ENCODE measurements at places on chromosomes 3 and 15.

DNA sequence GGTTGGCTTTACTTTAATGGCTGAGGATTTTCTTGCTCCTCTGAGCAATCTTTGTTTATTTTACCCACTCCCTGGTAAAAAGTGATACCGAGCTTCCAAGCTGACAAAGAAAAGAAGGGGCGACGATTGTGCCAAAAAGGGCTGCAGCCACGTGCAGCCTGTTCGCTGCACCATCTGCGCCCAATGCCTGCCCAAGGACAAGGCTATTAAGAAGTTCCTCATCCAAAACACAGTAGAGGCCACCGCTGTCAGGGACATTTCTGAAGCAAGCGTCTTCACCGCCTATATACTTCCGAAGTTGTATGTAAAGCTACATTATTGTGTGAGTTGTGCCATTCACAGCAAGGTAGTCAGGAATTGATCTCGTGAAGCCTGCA lies 4.4 kb downstream of the ARHGAP31 start:
- DNase-seq = no peak

DNA sequence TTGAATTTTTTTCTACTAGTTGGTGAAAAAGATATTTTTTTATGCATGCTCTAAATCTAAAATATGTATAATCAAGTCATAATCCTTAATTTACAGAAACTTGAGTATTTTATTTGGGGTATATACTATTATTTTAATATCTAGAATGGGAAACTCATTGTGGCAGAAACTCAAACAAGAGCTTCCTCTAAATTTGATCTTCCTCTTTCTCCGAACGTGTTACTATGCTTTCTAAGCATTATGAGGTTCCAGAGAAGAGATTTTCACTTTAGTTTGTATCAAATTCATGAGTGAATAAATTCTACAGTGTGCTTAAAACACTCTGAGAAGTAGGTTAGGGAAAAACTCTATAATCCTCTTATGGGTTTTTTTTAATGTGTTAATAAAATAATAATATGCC lies 173.1 kb downstream of the POTEB3 start:
- no peak for DNase-seq

DNA sequence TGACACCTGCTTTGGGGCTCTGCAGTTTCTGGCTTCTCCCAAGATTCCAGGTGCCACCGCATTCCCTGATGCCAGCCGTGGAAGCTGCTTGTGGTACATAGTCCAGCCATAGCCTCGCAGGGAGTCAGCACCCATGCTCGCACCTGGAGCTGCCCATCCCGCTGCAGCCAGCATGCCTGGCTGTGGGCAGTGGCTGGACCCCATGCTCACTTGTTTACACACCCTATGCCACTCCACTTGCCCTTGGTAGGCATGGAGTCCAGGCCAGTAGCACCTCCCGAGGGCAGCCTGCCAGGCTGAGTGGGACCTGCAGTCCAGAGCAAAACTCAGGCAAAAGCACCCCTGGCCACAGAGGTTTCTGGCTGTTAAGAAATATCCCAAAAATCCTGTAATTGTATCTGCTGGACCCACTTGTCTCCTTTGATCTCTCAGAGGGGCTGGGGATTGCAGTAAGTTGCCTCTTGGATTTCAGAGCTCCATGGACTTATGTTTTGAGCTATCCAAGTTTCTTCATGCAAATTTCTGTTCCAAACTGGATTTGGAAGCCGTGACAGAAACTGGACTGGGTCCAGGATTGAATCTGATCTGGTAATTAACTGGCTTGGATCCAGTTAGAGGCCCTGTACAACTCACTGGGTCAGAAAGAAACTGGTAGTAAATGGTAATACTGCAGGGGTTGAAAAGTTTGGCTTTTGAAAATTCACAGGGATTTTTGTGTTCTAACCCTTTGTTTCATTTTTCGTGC lies 149.3 kb downstream of the FMN1 start:
- DNase-seq = no peak

GRCh38 chr3:25377042-25377441 lies 51.0 kb upstream of the RARB start:
- no peak for DNase-seq

GRCh38 chr15:75420698-75421097 lies 30.8 kb downstream of the SIN3A start:
- no peak for DNase-seq

- DNase-seq = no peak
Measured at GRCh38 chr15:62377736-62378480, 212.8 kb upstream of the C2CD4B start.

DNA sequence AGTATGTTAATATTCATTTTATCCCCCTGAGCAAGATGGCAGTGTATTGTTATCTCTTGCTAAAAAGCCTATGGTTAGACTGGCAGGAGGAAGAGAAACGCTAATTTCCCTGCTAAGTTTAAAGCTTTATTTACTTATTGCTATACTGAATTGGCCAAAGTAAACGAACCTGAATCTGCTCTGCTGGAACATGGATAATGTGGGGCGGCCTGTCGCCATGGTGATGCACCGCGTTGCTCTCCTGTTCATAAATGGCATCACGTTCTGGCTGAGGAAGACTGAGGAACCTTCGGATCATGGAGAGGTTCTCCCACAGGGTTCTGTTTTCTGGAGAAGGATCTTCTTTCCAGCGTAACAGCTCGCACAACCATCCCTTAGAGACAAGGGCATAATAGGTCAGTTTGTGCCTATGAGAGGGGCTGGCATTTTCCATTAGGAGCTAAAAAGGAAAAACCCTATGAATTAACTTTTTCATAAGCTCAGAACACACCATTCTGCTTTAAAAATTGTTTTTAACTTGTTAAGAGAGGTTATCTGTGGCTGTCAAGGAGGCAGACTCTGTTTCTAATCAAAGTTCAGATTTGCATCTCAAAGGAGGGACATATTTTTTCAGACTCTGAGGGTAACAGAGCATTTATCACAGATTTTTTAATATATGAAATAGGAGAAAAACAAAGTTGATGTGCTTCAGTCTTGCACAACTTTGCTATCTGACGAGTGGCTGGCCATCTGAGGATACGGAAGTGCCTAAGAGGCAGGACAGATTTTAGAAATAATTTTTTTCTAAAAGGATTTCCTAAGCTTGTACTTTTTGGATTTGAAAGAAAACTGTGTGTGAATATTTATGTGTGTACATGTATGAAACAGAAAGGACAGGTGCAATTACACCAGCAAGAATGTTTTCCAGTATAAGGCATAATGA lies 73.1 kb downstream of the SATB1 start:
- DNase-seq = peak; percentile 77

DNA sequence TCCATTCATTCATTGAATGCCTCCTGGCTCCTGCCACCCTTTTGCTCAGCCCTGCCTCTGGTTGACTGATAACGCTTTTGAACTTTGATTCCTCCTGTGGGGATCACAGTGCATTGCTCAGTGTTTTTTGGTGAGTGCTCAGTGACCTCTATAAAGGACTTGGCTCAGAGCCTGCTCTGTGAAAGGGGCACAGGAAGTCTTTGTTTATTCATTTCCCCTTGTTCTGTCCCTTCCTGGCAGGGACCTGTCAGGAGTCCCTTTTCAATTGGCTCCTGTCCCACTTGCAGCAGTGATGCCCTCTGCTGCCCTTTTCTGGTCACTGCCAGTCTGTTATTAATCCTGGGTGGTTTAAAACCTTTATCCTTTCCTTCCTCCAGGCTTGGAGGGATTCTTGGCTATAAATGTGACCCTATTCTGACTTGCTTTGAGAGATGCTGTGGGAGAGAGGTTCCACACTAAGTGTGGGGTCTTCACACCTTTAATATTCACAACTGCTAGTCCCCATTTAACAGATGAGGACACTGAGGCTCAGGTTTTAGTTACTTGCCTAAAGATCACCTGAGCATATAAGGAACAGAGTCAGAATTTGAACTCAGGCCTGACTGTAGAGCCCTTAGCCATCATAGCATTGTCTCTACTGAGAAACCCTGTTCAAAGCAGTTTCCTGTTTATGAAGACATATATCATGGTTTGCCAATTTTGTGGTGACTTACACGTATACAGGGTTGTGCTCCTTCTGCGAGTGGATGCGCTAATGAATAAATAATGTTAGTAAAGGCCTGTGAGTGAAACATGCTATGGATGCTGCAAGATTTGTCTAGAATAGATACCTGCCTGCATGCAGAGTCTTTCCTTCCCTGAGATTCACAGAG lies 23.2 kb upstream of the TATDN2 start:
- peak; percentile 64 for DNase-seq

GRCh38 chr3:37691213-37691830 lies 170.4 kb upstream of the CTDSPL start:
- no peak for DNase-seq

DNA sequence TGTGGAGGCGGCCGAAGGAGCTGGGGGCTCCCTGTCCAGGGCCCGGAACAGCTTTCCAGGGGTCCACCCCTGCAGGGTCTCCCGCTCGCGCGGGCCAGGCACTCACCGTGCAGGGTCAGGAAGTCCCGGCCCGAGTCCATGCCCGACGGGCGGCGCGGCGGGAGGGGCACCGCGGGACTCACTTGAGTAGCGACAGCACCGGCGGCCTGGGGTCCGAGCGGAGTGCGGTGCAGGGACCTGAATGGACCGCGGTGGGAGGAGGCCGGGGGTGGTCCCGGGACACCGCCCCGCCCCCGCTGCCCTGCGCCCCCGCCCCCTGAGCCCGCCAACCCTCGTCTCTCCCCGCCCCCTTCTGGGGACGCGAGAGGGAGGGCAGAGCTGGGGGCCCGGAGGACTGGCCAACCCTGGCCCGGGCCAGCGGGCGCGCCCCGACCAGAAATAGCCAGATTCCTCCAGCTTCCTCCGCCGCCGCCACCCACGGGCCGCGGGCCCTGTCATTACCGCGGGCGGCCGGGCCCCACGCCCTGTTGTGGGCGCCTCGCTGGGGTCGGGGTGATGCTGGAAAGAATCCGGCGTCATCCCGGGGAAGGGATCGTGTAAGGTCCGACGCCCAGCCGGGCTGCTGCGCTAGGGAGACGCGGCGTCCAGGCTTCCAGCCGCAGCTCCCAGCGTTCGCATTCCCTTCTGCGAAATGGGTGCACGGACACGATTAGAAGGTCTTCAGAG lies at the start of gene PLCD1:
Gene PLCD1 (minus strand): TSS at position 243 of the 726 bp plus-strand sequence. CDS start 103 bp downstream, at position 140.
- no peak for DNase-seq

DNA sequence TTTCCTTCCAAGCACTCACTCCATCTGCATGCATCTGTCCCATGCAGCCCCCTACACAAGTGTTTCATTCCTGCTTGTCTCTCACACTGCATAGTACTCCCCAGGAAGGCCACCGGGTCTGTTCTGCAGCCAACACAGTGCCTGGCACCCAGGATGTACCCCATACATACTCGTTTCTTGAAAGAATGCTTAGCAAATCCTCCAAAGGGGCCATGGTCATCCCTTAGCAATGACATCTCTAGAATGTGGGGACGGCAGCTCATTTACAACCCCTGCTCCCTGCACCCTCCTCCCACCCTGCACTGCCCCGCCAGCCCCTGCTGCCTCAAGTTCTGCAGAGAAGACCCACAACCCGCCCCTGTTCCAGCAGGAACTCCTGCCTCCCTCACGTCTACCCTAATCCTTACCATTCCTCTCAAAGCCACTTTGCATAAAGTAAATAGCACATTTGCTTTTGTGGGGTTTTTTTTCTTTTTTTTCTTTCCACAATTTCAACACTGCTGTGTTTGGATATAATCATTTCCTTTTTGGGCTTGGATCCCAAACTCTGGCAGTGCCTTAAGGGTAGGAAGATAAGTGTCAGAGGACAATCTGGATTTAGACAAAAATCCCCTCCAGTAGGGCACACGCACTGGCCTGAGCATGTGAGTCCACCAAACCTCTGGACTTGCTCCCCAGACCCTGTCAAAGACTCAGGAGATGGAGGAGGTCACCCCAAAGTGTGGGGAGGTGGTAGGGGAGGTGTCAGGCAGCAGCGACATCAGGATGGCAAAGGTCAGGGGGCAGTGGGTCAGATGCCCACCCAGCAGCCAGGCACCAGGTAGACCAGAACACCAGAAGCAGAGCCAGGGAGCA lies 68.4 kb downstream of the MEGF11 start:
- no peak for DNase-seq

DNA sequence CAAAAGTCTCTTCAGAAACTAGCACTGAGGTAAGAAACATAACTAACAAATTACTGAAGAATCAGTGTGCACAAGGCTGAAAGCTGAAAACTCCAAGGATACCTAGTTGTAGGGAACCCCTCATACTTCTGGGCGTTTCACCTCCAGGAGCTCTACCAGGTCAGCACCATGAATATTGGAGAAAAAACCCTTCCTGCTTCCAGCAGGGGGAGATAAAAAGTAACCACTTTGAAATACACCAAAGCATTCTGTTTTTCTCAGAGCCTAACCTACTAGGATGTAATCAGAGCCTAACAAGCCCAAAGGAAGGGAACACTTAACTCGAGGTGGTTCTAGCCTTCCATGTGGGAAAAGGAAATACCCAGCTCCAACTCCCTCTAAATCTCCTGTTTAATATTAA lies 175.8 kb upstream of the MME start:
- no peak for DNase-seq

DNA sequence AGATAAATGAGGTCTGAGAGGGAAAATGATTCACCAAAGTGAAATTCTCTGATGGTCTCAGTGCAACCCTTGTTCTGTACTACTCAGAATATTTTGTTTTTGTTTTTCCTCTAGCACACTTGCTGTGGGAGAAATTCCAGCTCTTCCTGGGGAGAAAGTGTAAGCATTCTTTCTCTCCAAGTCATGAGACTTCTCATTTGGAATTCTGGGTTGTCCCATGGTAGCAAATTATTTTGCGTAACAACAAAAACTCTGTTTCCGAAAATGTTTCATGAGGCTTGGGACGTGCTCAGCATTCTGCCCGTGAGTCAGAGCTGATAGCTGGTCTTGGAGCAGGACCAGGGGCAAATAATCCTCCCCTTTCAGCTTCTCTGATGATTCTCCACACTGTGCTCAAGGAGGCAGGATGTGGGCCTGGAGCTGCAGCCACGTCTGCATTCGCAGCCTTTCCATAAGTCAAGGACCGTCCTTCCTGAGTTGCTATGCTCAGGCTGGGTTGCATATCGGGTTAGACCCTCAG lies 70.3 kb downstream of the SENP2 start:
- DNase-seq = no peak

GRCh38 chr15:58650102-58650501 lies 99.4 kb downstream of the ADAM10 start:
- DNase-seq = no peak

GRCh38 chr3:105933871-105934270 lies 65.1 kb upstream of the CBLB start:
- DNase-seq = no peak

DNA sequence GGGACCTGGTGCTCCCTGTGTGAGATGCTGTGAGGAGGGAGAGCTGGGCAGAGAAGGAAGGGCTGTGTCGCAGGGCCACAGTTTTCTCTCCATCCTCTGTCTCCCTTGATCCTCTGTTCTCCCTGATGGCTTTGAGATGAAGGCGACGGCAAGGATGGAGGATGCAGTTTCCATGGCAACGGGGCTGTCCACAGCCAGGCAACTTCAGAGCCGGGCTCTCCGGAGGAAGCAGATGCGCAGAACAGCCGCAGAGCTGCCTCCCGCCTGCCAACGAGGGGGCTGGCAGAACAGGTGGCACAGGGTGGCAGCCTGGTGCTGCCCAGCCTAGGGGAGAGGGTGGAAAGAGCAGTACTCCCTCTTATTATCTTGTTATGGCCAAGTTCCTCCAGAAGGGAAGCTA lies 9.9 kb upstream of the GRM2 start:
- DNase-seq = no peak

GRCh38 chr15:90637693-90638092 lies 79.5 kb upstream of the BLM start:
- peak; percentile 49 for DNase-seq
